ENCODE measurements at places on chromosomes 1 and 21. TPM values are rescaled to one million over a fixed set of nuclear protein-coding genes. Genes with fewer than 3 reads are reported as not detected.

Gene DEGS1
- 33.2 TPM for polyA plus RNA-seq

Gene MED8
- 11.8 TPM for polyA plus RNA-seq

Gene DSCAM
- 0.03 TPM for polyA plus RNA-seq

Gene OVAAL
- 2.3 TPM for polyA plus RNA-seq

Gene ZNHIT6
- polyA plus RNA-seq: 10.6 TPM

Gene RALGPS2
- polyA plus RNA-seq: 2.2 TPM

Gene MTARC2
- polyA plus RNA-seq: 30.4 TPM

Gene VASH2
- 0.42 TPM for polyA plus RNA-seq

Gene MYCL
- 0.07 TPM for polyA plus RNA-seq

Gene SYCP1
- not detected for polyA plus RNA-seq

Gene AKR7A3
- polyA plus RNA-seq: 0.66 TPM

Gene AMY2A
- not detected for polyA plus RNA-seq

Gene EPS8L3
- polyA plus RNA-seq: not detected

Gene RAVER2
- 4.1 TPM for polyA plus RNA-seq

Gene SPRR2E
- 0.22 TPM for polyA plus RNA-seq

Gene TTLL7
- polyA plus RNA-seq: 1.0 TPM

Gene C1orf56
- polyA plus RNA-seq: 5.8 TPM

Gene PALMD
- polyA plus RNA-seq: 194 TPM

Gene DDR2
- 5.1 TPM for polyA plus RNA-seq

Gene IFI6
- polyA plus RNA-seq: 97.2 TPM

Gene SPRR3
- not detected for polyA plus RNA-seq

Gene TDRD5
- not detected for polyA plus RNA-seq

Gene RGS4
- 0.80 TPM for polyA plus RNA-seq

Gene PLA2G2D
- polyA plus RNA-seq: not detected

Gene MCL1
- polyA plus RNA-seq: 77.7 TPM

Gene MAP1LC3C
- 0.29 TPM for polyA plus RNA-seq

Gene CORT
- polyA plus RNA-seq: 0.13 TPM

Gene CYP4X1
- 4.1 TPM for polyA plus RNA-seq

Gene GBP7
- polyA plus RNA-seq: not detected

Gene SIM2
- not detected for polyA plus RNA-seq

Gene RAB13
- polyA plus RNA-seq: 114 TPM

Gene BLACAT1
- polyA plus RNA-seq: not detected

Gene OR2T10
- polyA plus RNA-seq: not detected

Gene AURKAIP1
- 528 TPM for polyA plus RNA-seq

Gene SERBP1
- 58.3 TPM for polyA plus RNA-seq

Gene HOOK1
- polyA plus RNA-seq: 0.61 TPM

Gene FAM177B
- 0.06 TPM for polyA plus RNA-seq

Gene TEX38
- not detected for polyA plus RNA-seq

Gene CSMD2
- 0.07 TPM for polyA plus RNA-seq

Gene LEFTY1
- polyA plus RNA-seq: 0.15 TPM

Gene CHIA
- not detected for polyA plus RNA-seq

Gene RUNX3
- 0.35 TPM for polyA plus RNA-seq

Gene CELA2A
- polyA plus RNA-seq: not detected

Gene SEC16B
- polyA plus RNA-seq: 19.0 TPM

Gene ADAMTS5
- 3.1 TPM for polyA plus RNA-seq

Gene RNF186
- not detected for polyA plus RNA-seq

Gene DPYD
- 5.0 TPM for polyA plus RNA-seq

Gene CRP
- 0.26 TPM for polyA plus RNA-seq

Gene ANGPTL1
- 20.1 TPM for polyA plus RNA-seq

Gene FAM110D
- polyA plus RNA-seq: 6.1 TPM

Gene TMEM200B
- 1.8 TPM for polyA plus RNA-seq

Gene NR5A2
- 1.1 TPM for polyA plus RNA-seq

Gene NHLH2
- not detected for polyA plus RNA-seq
